ENCODE measurements at places on chromosomes 5 and 9. TPM values are rescaled to one million over a fixed set of nuclear protein-coding genes. Genes with fewer than 3 reads are reported as not detected.

Gene ARID3C
- total RNA-seq: not detected

Gene PRRT1B
- total RNA-seq: not detected

Gene AQP7
- total RNA-seq: 1.7 TPM

Gene CFAP90
- total RNA-seq: not detected

Gene C9
- not detected for total RNA-seq

Gene TNFSF15
- 1.7 TPM for total RNA-seq

Gene ZNG1F
- total RNA-seq: 8.0 TPM

Gene CORO2A
- total RNA-seq: 21.2 TPM

Gene PCDHA1
- not detected for total RNA-seq

Gene CCL28
- total RNA-seq: 7.0 TPM

Gene SHLD3
- total RNA-seq: 1.5 TPM

Gene RXFP3
- not detected for total RNA-seq

Gene CAMLG
- 15.7 TPM for total RNA-seq

Gene TAF11L7
- total RNA-seq: not detected

Gene NXNL2
- total RNA-seq: not detected

Gene OSMR
- total RNA-seq: 23.1 TPM

Gene FAM120AOS
- total RNA-seq: 28.8 TPM

Gene CCDC192
- not detected for total RNA-seq

Gene MYMK
- not detected for total RNA-seq

Gene PCSK1
- total RNA-seq: 0.52 TPM

Gene LRRC26
- total RNA-seq: 1.6 TPM

Gene GAS1
- 2.4 TPM for total RNA-seq

Gene FBXW11
- total RNA-seq: 45.9 TPM

Gene CDH6
- 0.60 TPM for total RNA-seq

Gene CCL27
- total RNA-seq: 0.20 TPM
